Stimulated activated CD8-positive, alpha-beta memory T cell treated with anti-CD3 and anti-CD28 coated beads, Interleukin-4, amount 100 ng/mL, for 1 hour (primary cell): ENCODE measurements at places on chromosomes 1 and 21.

GRCh38 chr1:237672748-237673147 lies 218.0 kb downstream of the ZP4 start:
- DNase-seq, result no peak

DNA sequence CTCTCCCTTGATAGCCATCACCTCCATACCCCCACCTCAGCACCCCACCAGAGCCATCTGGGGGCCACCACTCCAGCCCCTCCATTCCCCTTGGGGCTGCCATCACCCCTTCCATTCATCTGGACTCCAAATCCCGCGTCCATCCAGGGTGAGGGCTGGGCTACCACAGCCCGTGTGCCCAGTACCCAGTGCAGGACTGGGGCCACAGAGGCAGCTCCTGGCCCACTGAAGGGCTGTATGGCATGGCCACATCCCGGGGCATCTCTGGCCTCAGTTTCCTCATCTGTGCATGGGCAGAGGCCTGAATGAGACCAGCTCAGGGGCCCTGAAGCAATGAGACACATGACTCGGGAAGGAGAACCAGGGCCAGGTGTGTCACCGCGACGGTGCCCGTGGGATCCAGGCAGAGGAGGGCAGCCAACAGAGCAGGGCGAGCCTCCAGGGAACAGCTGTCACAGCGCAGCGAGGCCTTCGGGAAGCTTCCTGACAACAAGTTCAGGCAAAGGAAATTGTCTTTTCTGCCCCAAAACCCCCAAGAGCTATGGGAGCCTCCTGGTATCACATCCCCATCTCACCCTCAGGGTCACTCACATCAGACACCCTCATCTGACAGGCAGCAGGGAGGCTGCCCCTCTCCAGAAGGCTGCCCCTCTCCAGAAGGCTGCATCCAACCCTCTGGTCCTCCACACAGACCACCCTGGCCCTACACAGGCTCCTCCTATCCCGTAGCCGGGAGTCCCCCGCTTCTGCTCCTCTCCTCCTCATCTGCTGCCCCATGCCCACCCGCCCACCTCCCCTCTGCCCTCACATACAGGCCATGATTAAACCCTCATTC lies 76.3 kb downstream of the MEGF6 start:
- DNase-seq, result no peak

- no peak for DNase-seq
These were observed 15.4 kb downstream of the ABCA4 start for GRCh38 chr1:94105581-94105952.

DNA sequence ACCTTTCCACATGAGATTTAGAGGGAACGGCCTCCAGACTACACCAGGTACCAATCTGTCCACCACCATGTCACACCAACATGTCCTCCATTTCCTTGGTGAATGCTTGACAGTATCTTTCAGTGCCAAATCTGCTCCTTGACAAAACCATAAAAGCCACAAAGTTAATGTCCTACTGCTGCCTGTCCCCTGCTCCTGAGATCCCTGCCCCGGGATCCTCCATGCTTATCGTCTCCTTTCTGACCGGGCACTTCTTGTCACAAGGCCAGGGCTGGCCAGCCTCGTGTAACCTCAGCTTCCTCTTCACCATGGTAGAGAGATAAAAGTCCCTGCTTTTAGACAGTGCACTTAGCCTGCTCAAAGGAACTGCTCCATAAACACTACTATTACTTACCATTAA lies 136.2 kb downstream of the NAV1 start:
- DNase-seq, result no peak

GRCh38 chr1:169020684-169021083 lies 85.8 kb upstream of the ATP1B1 start:
- no peak for DNase-seq
